ENCODE measurements at places on chromosomes 5 and 9.

DNA sequence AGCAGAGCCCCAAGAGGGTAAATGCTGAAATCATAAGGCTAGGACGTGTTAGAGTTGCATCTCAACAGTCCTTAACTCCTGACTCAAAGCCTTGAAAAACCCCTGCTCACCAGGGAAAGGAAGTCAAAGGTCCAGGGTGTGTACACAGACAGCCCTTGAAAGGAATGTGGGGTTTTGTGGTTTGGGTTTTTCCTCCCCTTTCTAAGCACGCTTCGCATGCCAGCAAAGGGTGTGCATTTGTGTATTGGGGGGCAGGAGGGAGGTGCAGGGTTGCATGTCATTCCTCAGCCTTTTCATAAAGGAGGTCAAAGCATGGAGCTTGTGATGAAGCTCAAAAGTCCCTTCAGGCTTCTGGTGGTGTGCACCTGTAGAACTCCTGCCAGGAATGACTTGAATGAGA, 17.3 kb upstream of the XPA start:
- DNase-seq: peak; percentile 71

DNA sequence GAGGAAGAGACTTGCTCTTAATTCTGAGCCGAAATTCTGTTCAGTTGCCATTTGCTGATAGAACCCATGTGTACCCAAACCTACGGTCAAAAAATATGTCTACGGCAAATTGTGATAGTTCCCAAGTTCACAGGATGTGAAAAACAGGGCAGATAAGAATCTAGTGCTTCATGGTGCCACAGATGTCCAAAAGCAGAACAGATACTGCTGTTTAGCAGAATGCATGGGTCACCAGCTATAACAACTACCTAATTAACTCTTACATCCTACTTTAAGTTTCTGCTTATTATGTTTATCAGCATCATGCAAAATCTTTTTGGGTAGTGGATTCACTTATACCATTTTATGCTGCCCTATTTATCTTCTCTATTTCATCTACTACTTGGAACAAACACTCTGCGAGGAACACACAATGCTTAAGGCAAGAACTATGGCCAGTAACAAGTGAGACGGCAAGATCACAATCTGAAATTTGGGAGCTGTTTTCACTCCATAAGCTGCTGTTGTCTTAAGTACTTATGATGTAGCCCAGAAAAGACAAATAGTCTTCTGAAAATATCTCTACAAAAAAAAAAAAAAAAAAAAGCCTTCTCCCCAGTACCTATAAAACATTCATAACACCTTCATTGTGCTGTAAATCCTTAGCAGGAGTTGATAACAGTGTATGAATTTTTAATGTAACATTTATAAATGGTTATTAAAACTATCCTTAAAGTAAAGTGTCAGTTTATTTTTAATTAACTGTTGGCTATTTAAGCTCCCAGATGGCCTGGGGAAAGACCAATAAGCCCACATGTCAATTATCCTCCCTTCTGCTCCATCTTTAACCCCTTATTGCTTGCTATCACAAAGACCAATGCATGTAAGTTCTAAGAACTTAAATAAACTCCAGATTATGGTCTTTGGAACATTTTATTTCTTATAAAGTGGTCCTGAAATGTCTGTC, 232.3 kb downstream of the TLR4 start:
- DNase-seq: no peak

DNA sequence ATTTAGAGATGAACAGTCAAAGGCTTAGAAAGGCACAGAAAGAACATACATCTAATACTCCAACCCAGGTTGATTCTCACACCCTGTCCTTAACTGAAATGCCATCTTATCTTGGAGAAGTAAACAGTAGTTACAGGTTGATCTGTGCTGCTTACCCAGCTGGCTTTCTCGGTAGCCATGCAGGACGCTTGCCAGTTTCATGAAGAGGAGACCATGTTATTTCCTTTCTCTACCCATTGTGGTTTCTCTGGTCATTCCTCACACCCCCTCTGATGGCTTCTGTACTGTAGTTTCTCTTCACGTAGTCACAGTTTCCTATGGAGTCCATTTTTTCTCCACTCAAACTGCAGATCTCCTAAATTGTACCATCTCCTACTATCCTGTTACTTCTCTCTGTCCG, 206.0 kb downstream of the SGCD start:
- DNase-seq: no peak

DNA sequence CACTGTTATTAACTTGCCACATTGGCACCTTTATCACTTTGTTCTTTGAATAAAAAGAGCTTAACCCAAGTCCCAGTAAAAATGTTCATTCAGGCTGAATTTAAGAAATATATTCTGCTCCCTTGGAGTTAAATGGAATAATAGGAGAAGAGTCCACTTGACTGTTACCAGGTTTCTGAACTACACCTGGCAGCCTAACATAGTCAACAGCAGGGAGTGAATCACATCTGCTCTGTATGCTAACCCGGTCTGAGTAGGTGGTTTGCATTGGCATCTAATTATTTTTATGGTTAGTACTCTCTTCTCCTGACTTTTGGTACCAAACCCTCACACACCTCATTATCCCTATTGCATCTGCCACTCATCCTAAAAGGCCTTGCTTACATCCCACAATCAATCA, 86.7 kb downstream of the STK32A start:
- no peak for DNase-seq

DNA sequence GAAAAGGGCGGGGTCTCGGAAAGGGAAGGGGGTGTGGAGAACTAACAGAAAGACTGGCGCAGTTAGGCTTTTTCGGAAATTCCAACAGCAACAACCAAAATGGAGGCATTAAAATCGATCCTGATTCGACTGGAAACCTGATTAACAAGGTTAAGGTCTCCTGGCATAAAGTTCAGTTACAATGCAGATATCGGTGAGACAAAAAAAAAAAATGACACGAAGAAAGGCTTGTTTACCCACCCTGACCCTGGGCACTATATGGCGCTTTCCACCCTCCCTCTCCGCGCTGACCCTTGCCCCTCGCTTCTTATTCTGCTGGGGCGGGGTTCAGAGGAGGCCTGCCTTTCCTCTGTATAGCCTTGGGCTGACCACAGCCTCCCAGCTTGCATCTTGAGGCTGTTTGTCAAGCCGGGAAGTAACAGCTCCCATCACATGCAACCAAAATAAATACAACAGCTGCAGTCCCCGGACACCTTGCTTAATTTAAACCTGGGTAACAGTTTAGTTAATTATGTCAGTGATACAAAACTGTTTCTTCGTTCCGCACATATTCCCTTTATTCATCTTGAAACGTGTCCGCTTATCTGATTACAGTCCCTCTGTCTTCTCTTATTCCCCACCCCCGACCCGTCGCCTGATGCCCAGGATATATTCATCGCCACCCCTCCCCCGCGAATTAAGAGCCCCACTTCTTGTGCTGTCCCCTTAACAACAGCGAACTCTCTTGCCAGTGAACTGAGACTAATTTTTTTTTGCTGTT, 795 bp upstream of the PJA2 start:
- no peak for DNase-seq

- DNase-seq: no peak
These were observed 34.1 kb upstream of the RAPGEF1 start for GRCh38 chr9:131773911-131774379.

DNA sequence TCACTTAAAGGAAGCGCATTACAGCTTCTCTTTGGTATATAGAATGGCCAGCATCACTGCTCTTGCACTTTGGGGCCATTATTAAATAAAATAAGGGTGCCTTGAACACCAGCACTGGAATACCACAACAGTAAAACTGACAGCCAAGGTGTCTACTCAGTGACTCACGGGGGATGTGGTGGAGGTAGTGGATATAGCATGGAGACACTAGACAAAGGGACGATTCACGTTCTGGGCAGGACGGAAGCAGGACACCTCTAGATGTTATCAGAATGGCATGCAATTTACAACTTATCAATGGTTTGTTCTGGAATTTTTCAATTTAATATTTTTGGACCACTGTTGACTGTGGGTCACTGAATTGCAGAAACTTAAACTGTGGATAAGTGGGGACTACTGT, 32.9 kb upstream of the PDE8B start:
- DNase-seq: no peak

GRCh38 chr5:42874621-42875198, 63.0 kb upstream of the SELENOP start:
- DNase-seq: no peak

GRCh38 chr9:77710316-77710715, 62.2 kb upstream of the GNA14 start:
- no peak for DNase-seq

GRCh38 chr5:111254613-111255012, 30.4 kb downstream of the CAMK4 start:
- no peak for DNase-seq

GRCh38 chr5:6831678-6832671, 118.7 kb downstream of the TENT4A start:
- no peak for DNase-seq

DNA sequence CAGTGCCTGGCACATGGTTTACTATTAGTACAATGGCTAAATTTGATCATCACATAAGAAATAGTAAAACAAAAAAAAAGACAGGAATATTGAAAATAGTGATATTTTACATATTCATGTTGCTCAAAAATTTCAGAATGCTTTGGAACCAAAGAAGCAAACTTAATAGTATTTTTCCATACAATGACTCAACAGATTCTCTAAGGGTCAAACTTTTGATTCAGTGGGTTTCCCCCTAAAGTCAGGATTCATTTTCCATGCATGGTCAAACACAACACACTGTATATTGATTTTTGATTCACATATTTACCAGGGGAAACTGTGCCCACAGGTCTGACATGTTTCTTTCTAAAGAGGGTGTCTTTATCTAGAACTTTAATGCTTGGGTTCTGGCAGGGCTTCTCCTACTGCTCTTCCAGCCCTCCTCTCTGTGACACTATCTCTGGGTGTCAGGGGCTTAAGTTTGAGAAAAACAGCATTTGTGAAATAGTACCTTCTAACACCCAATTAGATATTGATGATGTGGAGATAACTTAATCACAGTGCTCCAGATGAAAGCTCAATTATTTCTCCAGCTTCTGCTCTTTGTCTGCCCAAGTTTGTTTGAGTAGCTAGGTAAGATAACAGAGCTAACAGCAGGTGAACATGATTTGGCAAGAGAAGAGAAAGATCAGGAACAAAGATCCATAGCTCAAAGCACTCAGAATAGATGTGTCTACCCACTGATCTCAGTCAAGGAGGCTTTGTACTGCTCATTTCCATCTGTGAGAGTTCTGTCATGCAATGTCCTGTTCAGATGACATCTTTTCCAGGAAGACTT, 35.5 kb upstream of the ELL2 start:
- DNase-seq: no peak

- DNase-seq: no peak
These were observed 97.5 kb upstream of the FCN2 start for GRCh38 chr9:134782921-134783698.

DNA sequence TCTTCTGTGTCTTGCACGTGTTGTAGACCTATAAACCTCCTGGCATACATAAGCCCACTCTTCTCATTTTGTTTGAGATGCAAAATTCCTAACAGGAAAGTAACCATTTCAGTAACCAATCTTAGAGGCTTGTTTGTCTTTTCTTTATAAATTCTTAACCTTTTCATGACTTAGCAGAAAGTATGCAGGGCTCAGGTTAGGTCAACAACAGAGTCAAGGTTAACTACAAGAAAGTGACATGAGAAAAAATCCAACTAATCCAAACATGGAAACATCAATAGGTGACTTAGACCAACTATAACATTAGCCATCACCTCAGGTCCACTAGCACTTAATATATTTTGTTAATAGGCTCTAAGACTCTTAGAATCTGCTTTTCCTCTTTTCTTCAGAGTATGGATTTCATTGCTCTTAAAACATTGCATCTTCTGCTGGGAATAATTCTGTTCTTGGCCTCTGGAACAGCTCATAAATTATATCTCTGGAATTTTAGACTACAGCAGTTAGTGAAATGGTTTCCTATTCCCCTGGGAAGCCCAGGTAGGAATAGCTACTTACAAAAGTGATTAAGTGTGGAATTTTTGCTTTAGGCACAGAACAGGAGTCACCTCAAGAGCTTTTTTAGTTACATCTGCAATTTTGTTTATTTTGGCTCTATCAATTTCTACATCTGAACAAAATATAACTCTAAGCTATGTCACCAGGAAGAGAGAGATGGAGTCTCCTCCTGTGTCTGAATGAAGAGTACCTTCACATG, 155.3 kb upstream of the ANKRD55 start:
- no peak for DNase-seq

GRCh38 chr9:6428940-6429889, 16.2 kb downstream of the UHRF2 start:
- DNase-seq: no peak

DNA sequence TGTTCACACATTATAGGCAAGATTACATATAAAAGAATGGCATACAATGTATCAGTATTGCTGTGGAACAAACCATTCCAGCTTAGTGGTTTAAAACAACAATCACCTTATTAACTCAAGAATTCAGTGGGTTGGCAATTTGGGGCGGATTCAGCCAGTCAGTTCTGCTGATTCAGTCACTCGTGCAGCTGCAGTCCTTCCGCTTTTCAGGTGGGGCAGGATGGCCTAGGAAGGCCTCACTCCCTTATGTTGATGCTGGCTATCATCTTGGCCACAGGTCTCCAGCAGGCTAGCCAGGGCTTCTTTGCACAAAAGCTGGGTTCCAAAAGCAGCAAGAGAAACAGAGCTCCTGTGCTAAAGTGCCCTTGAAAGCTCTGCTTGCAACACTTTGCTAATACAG, 150.6 kb downstream of the MCTP1 start:
- DNase-seq: no peak

DNA sequence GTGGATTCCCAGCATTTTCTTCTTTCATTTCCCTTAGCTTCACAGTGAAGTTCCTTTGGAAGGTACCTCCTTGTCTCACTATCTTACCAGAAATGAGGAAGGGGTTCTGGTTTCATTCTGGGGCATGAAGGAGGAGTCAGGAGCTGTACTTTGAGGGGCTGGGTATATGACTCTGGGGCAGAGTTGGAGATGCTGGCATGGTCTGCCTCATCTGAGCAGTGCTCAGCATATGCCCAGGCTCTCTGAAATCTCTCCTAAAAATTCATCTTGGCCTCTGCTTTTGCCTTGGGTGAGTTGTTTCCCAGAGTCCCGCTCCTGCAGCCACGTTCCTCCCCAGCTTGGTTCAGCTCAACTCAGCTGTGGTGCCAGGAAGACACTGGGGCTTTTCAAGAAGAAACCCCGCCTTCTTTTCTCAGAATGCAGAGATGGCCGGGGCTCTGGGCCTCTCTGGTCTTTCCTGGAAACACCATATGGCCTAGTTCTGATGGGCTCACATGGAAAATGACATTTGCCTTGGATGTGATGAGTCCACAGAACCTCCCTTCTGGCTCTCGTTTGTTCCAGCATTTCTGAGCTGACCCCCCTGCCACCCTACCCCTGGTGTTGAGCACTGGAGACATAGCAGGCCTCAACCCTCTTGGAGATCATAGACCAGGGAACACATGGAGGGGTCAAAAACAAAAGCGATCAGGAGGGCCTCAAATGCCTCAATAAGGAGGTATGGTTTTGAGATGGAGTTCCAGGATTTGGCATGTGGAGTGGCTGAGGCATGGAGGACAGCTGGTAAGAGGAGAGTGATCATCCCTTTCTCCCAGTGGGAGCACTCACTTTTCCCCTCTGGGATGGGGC, 12.0 kb upstream of the TGFBR1 start:
- no peak for DNase-seq

Data from epithelial cell of proximal tubule (primary cell).